NCI-H2029 (cell line): ENCODE measurements at places on chromosomes 4 and X.
A peak's percentile ranks its signal among the peaks of the same experiment; 100 is the strongest.

DNA sequence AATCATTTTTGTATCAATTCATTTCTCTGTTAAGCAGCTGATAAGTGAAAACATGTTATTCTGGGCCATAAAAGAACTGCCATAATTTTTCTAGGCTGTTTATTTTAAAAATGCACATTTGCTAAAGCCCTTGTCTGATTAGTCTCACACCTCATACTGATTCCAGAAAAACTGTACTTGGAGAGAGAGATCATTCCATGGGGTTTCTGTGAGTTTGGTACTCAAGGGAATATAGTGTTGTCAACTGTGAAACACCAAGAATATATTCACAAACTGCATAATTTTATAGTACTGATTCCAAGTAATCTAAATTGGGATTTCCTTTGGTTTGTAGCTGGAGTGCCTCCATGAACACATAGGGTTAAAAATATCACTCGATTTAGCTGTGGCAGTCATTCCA, 547.6 kb downstream of the RPA4 start:
- no peak for DNase-seq

GRCh38 chr4:47669946-47670345, 167.9 kb downstream of the CORIN start:
- DNase-seq = peak; percentile 11

GRCh38 chr4:6257247-6258025, 12.2 kb upstream of the WFS1 start:
- no peak for DNase-seq

GRCh38 chr4:98601708-98602107, 56.7 kb downstream of the TSPAN5 start:
- no peak for DNase-seq

GRCh38 chr4:8287343-8288280, 18.1 kb downstream of the HTRA3 start:
- DNase-seq = no peak

- DNase-seq = no peak
Observed at GRCh38 chr4:156515295-156515694, 456.3 kb downstream of the PDGFC start.

GRCh38 chrX:123085311-123085940, 98.7 kb upstream of the GRIA3 start:
- no peak for DNase-seq
